ENCODE measurements at places on chromosomes 7 and 10.

DNA sequence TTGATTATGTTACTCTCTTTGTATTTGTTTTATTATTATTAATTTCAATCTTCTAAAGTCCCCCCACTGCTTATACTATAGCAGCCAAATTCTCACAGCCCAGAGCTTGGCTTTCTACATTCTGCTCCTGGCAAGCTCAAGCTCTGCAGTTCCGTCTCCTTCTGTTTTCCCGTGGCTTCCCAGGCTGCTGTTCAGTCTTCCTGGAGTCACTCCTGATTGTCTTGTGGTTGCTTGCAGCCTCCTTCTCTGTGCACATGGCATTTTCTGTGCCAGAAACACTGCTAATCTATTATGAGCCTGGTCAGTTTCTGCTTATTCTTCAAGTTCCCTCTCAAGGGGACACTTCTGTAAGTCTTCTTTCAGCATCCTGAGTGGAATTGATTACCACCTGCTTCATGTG, 533.7 kb upstream of the IGFBP3 start:
- no peak for DNase-seq

DNA sequence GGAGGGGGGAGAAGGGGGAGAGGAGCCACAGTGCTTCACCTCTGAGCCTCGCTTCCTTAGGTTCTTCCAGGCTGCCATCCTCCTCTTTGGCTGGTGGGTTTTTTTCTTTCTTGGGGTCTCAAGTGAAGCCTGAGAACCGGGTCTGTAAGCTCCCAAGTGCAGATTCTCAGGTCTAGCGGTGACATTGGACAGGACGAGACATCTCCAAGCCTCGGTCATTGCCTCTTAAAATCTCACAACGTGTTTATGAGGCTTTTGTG, 817 bp upstream of the IL15RA start:
- DNase-seq = no peak

DNA sequence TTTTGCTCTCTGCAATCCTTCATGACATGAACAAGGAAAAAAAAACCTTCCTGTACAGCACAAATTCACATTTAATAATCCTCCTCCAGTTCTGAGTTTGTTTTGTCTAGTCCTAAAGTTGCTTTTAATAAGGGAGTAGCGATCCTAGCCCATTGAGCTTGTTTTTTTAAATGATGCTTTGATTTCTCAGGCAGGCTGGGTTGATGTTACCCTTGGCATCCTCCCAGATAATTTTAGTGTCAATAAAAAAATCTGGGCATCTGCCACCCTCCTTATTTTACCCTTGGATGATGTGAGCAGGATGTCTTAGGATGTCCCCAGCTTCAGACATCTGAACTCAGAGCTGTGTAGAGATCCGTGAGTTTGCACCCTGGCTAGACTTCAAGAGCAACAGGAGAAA, 33.9 kb upstream of the PROSER2 start:
- DNase-seq = no peak

DNA sequence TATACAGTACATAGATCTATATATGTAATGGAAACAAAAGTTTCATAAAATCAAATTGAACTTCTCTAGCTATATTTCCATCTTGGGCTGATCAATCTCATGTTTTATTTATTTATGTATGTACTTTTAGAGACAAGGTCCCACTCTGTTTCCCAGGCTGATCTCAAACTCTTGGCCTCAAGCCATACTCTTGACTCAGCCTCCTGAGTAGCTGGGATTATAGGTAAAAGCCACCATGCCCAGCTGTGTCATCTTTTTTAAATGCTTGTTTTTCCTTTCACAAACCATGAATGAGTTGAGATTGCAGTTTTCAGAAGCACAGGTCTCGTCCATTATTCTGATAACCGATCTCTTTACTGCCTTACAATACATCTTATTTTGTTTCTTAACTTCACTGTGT, 400.9 kb downstream of the KCNMA1 start:
- no peak for DNase-seq

GRCh38 chr7:100013328-100013676, 2.1 kb upstream of the ZKSCAN1 start:
- no peak for DNase-seq

DNA sequence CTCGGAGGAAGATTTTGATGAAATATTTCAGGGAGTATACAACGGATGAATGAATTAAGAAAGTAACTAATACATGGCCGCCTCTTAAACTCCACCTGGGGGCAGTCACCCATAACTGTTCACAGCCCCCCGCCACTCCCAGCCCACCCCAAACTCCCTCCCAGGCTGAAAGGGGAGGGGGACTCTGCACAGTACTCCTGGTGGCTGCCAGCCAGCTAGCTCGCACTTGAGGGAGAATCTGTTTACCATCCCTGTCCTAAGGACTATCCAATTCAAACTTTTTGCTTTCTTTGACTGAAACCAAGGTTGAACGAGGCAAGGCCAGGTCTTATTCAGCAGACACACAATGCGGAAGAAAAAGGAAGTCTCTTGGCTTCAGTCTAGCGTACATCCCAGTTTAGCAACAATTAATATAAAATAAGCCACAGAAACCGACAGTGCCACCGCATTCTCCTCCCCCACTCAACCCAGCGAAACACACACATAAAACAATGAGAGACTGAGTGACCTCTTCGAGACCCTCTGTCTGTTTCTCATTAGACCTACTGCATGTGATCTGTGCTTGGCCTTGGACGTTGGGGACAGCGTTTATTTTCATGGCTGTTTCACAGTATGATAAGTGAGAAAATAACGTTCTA, 219.5 kb downstream of the GLI3 start:
- no peak for DNase-seq

Data from activated gamma-delta T cell treated with anti-CD3 and anti-CD28 coated beads, Interleukin-2, amount 50 U/mL, for 16 hours (primary cell).